ENCODE measurements at places on chromosomes 16 and 17.

DNA sequence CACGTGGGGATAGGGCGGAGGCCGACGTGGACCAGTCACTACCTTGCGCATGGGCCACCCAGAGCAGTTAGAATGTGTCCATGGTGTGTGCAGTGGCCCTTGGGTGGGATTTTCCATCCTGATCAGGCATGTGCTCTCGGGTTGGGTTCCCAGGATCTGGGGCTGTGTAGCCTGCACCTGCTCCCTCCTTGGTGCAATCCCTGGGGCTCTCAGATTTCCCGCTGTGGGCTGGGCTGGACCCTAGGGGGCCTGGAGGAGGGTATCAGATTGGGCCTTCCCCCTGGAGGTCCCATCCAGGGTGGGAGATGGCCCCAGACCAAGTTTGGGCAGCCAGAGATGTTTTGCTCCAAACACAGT lies 1.3 kb downstream of the SMTNL2 start:
- DNase-seq = no peak

GRCh38 chr17:3723188-3723555 lies 531 bp upstream of the HASPIN start:
- DNase-seq = no peak

GRCh38 chr16:67658849-67659674 lies 998 bp downstream of the ACD start:
- no peak for DNase-seq

DNA sequence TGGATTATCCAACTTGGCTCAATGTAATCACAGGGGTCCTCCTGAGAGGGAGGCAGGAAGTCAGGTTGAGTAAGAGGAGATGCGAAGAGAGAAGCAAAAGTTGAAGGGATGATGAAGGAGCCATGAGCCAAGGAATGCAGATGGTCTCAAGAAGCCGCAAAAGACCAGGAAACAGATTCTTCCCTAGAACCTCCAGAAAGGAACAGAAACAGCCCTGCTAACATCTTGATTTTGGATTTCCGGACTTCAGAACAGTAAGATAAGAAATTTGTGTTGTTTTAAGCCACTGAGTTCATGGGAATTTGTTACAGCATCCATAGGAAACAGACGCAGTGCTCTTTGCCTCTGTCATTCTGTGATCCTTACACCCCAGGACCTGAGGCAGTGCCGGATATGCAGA lies 26.8 kb downstream of the CMTR2 start:
- no peak for DNase-seq

DNA sequence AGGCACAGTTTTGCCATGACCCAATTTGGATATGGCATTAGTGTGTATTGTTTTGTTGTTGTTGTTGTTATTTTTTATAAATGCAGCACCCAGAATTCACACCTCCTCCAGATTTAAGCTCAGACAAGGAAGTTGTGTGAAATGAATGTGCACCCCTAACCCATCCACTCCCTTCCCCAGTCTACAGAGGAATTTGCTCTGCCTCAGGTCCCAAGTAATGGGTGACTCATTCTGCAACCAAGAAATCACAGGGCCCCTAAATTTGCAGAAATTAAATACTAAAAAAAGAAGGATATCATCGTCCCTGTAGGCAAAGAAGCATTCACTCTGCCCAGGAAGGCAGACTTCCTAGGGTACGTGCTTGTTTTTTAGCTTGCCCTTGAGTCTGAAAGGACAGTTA lies 62.3 kb downstream of the CLEC16A start:
- no peak for DNase-seq

DNA sequence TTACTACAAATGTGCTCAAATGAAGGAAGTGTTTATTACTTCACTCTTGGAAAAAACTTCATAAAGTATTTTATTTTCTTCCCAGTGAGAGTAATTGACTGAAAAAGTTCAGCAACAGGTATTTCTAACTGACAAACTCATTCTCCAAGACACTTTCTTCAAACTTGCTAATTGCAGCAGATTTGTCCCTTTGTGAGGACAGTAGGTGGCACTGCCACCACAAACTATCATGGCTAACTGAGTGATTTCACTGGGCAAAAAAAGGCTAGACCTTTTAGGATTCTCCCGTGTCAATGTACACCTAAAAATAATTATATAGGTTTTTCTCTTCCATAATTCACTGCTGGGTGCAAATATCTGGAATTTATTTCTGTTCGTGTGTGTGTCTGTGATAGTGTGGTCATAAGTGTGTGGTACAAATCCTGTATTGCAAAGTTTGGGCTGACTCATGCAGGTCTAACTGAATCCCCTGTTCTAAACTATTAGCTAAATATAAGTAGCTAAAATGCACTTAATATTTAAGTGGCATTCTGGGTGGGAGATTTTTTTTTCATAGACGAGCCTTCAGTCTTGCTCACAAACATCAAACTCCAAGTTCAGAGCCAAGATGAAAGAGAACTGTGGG lies 3.9 kb downstream of the HS3ST3A1 start:
- no peak for DNase-seq

- DNase-seq = no peak
Observed at GRCh38 chr16:55640701-55641327, 15.0 kb upstream of the SLC6A2 start.

DNA sequence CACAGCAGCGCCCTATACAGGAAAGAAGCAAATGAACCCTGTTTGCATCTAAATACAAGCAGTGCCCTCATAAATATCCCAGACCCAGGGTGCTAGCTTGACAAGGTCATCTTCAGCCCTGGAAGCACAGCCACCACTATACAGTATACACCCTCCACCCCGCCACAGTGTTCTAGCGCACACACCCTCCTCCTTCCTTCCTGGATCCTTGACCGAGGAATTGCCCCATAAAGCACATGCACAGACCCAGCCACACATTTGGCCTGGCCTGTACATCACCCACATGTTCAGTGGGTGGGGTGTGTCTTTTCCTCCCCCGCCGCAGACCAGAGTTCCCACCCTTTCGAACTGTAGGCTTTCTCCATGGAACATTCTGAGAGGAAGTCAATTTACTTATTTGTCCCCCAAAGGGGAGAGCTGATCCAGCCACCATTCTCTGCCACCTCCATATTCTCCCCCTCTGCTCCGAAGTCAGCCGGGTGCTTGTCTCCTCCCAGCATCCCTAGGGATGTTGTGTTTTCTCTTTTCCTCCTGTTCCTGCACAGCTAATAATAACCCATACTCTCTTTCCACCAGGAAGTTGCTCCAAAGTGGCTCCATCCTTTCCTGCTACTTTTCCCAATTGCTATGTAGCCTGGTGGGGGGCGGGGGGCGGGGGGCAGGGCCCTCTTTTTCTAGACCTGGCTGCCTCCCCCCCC lies 6.6 kb downstream of the ABI3 start:
- DNase-seq = no peak

DNA sequence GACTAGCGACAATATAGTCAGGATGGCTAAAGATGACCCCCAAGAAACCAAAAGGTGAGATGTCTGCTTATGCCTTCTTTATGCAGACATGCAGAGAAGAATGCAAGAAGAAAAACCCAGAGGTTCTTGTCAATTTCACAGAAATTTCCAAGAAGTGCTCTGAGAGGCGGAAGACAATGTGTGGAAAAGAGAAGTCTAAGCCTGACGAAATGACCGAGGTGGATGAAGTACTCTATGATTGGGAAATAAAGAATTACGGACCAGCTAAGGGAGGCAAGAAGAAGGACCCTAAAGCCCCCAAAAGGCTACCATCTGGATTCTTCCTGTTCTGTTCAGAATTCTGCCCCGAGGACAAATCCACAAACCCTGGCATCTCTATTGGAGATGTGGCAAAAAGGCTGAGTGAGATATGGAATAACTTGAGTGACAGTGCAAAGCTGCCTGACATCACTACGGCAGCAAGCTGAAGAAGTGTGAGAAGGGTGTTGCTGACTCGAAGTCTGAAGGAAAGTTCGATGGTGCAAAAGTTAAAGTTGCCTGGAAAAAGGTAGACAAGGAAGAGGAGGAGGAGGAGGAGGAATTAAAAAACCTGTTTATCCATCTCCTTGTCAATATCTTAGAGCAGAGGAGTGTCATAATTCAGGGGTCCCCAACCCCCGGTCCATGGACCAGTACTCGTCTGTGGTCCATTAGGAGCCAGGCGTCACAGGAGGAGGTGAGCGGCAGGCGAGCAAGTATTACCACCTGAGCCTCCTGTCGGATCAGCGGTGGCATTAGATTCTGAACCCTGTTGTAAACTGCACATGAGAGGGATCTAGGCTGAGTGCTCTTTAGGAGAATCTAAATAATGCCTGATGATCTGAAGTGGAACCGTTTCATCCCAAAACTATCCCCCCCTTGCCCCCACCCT lies 25.1 kb upstream of the ADGRG1 start:
- DNase-seq = no peak

DNA sequence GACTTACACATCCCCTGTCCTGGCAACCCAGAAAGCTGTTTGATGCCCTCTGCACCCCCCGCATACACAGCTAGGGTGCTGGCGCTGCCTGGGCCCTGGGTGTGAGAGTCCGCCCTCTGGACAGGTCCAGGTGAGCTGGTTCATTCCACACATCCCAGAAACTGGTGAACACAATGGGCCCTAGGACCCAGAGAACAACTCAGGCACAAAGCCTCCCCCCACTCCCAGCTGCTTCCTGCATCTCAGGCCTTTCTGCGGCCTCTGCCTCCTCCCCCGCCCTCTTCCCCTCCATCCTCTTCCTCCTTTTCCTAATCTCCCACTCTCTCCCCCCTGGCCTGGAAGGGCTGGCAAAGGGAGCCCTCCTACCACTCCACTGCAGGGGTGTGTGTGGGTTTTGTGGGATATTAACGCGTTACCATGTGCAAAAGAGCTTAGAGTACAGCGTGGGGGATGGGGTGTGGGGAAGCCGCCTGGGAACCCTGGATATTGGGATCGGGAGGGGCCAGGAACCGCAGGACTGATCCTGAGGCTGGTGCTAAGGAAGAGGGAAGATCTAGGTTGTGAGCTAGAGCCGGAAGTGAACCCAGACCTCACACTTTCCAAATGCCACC lies 1.6 kb upstream of the PPP1R9B start:
- DNase-seq = peak; percentile 64

DNA sequence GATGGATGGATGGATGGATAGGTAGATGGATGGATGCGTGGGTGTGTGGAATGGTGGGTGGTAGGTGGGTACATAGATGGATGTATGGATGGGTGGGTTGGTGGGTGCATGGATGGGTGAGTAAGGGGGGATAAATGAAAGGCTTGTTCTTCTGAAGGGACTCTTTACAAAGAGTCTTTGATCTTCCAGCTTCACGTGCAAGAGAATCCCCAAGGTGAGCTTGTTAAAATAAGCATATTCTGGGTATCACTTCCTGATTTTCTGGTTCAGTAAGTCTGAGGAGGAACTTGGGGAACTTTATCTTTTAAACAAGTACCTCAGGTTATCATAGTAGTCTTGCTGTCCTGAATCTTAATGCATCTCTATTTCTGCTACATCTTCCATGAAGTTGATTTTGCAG lies 639.1 kb downstream of the MAF start:
- DNase-seq = no peak

- DNase-seq = no peak
Observed at GRCh38 chr17:1447052-1447451, 9.0 kb downstream of the CRK start.

DNA sequence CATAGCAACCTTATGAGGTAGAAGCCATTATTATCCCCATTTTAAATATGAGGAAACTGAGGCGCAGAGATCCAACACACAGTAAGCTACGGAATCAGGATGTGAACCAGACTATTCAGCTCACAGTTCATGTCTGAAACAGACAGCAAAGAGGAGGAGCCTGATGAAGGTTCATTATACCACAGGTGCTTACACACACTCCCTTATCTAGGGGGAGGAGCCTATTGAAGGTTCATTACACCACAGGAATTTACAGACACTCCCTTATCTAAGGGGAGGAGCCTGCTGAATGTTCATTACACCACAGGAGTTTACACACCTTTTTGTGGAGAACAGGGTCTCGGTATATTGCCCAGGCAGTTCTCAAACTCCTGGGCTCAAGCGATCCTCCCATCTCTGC lies 21.9 kb downstream of the C16orf95 start:
- no peak for DNase-seq

DNA sequence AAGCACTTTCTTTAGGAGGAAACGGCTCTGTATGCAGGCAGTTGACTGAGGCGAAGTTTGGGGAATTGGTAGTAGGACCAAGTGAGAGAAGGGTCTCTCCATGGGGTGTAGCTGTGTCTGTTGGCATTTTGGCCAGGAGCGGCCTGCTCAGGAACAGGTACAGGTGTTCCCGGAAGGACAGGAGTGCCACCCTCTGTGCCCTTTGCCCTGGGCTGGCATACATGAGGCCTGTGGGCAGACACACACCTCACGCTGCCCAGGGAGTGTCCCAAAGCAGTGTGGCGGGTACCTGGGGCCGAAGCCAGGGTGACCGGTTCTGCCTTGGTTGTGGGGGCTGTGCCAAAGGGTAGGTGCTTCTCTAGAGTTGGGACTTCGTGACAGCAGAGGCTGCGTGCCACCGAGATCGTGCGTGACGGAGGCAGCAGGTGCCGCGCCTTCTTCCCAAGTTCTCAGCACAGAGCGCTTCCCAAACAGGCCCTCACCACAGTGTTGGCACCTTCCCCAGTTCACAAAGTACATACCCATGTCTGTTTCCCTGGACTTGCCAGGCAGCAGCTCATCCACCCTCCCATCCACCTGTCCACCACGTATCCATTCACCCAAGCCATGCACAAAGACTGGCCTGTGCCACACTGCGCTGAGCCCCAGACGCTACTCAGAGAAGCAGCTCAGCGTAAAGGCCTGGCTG lies 19.9 kb upstream of the TCF25 start:
- DNase-seq = no peak

GRCh38 chr16:4217204-4218131 lies 24.4 kb downstream of the SRL start:
- no peak for DNase-seq

GRCh38 chr17:32854207-32854606 lies 22.7 kb downstream of the MYO1D start:
- DNase-seq = no peak

DNA sequence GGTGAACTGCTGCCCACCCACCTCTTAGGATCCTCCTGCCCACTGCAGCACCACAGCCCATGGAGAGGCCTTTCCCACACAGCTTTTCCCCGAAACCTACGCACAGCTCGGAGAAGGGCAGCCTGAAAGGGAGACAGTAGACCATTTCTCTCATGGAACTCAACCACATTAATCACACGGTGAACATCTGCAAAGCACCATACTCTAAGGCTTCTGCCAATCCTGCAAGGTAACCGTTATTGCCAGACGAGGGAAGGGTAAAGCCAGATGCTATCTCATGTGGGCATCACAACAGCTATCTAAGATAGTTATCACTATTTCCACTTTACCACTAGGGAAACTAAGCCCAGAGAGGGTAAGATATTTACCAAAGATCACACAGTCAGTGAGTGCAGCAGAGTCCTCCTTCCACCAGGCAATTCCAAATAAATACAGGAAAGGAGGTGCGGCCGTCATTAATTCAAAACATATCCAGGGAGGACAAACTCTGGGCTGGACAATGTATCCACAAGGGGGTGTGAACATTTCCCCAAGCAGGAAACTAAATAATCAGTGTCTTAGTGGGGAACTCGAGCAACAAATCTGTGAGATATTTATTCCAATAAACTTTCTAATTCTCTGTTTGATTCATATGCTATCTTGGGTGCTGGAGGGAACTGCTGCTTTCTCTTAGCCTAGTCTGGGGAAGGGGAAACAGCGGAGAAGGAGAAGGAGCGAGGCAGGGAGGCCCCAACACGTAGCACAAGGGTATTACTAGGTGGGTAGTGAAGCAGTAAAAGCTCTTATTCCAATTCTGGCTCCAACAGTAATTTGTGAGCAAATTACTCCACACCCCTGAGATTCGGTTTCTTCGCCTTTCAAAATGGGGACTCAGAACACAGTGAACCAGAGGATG lies 723 bp downstream of the TMEM186 start:
- DNase-seq = no peak

Measured in KG1 (cell line).